ENCODE measurements at places on chromosomes 6 and 20.

- DNase-seq = peak; percentile 10
Observed at GRCh38 chr6:86949771-86950170, 12.4 kb downstream of the HTR1E start.

GRCh38 chr6:14095437-14095836, 22.1 kb upstream of the CD83 start:
- no peak for DNase-seq

DNA sequence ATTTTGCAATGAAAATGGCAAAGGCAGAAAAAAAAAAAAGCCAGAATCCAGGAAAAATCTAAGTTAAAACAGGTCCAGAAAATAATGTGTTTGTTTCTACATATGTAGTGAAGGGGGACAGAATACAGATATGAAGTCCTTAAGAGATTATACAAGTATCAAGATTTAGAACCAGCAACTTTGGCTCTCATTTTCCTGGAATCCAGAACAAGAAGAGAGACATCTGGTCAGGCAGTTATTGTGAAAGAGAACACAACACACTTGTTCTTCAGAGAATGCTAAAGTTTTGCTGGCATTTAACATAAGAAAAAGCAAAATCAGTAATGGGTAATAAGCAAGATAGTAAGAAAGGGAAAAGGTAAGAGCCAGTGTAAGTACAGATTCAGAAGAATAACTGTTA, 21.1 kb downstream of the BAG2 start:
- DNase-seq = no peak

- DNase-seq = no peak
Observed at GRCh38 chr6:74145931-74146330, 449.9 kb downstream of the CD109 start.

DNA sequence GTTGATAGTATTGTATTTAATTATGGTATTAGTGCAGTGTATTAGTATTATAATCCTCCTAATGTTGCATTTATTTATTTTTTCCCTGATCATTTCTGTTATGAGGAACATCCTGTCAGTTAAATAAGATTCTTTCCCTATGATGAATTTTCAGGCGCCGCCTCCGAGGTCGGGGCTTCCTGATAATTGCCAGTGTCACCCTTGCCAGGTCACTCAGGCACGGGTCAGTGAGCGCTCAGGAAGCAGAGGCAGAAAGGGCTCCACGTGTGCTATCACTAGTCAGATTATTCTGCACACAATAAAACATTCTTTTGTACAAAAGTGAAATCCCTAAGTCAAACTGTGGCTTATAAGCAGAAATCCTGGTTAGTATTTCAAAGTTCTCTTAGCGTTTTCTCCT, 64.8 kb downstream of the TSHZ2 start:
- no peak for DNase-seq

- no peak for DNase-seq
Observed at GRCh38 chr6:144064402-144065212, 30.8 kb downstream of the SF3B5 start.

Measured in NCI-H446 treated with DMSO at 0.1 percent for 48 hours (cell line).